Suppressor macrophage (primary cell): ENCODE measurements at places on chromosomes 1 and 21.

- DNase-seq, result peak; percentile 64
Measured at GRCh38 chr1:110476028-110476765, 25.2 kb downstream of the PROK1 start.

DNA sequence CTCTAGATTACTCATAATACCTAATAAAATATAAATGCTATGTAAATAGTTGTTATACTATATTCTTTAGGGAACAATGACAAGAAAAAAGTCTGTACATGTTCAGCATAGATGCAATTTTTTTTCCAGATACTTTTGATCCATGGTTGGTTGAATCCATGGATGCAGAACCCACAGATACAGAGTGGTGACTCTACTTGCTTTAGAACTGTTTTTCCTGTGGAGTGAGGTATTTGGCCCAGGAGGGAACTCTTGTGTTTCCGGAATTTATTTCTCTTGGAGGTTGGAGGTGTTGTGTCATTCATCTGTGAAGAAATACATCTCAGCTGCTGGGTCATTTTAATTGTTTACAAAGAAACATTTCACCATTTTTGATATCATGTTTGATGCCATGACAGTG, 28.7 kb downstream of the TMEM200B start:
- DNase-seq, result no peak

- DNase-seq, result no peak
Measured at GRCh38 chr1:236978740-236979139, 25.5 kb downstream of the MT1HL1 start.

DNA sequence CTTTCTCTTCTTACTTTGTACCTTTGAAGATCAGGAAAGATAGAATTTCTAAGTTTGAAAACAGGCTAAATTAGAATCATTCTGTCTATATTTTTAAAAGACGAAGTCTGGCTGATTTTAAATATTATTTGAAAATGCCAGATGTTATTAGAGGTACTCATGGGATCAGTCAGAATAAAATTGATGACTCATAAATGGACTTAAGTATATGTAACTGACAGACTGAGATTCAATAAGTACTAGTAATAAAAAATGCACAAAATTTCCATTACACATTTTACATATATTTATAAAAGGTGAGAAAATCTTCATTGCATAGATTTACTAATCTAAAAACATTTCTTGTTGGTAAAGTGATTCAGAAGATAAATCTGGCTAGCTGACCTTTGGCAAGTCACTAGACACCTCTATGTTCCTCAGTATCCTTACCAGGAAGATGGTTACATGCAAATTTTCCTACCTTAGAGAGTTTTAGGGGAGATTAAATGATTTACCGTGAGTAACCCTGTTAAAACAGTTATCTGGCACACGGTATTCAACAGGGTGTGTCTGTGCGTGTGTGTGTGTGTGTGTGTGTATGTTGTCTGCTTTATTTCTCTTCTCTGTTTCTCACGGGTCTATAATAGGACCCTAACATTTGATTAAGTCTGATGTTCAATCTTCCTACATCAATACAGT, 189.0 kb downstream of the RUNX1 start:
- DNase-seq, result no peak

- no peak for DNase-seq
Measured at GRCh38 chr1:26936823-26937222, 15.3 kb downstream of the NUDC start.

DNA sequence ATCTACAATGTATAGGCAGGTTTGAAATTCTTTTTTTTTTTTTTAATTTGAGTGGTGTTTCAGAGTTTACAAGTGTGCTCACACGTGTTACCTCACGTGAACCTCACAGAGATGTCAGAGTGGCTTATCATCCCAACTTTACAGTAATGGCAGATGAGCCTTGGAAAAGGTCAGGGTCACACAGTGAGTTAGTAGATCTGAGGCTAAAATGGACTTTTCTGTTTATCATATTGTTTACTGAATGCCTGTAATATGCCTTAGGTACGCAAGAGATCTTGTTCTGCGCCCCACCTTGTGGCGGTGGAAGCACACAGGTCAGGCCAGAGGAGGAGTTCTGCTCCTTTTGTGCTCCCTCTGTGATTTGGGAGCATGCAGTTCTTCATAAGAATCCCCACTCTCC, 80.0 kb downstream of the DYRK1A start:
- DNase-seq, result no peak

GRCh38 chr1:65719391-65719790, 73.3 kb upstream of the PDE4B start:
- DNase-seq, result no peak

- peak; percentile 13 for DNase-seq
Measured at GRCh38 chr1:227766015-227766634, 30.9 kb downstream of the SNAP47 start.

- no peak for DNase-seq
Measured at GRCh38 chr1:183403498-183403897, 14.7 kb downstream of the NMNAT2 start.

GRCh38 chr1:212377644-212378043, 37.0 kb downstream of the PACC1 start:
- no peak for DNase-seq

GRCh38 chr1:24051206-24051945, 60.6 kb downstream of the MYOM3 start:
- DNase-seq, result peak; percentile 35

DNA sequence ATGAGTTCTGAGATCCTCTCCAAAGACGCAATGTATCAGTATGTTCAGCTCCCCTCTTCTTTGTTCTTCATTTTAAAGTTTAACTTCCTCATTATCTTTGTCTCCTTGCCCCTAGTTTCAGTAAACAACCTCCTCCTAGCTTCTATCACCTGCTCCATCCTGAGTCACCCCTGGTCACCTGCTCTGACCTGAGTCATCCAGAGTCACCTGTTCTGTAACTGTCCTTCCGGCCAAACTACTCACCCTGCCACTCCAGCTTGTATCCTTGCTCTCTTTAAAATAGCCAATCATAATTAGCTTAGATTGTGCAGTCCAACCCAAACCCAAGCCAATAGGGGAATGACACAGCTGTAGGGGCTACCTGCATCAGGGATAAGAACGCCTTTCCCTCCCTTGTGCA, 332.0 kb downstream of the OLFM3 start:
- DNase-seq, result no peak

DNA sequence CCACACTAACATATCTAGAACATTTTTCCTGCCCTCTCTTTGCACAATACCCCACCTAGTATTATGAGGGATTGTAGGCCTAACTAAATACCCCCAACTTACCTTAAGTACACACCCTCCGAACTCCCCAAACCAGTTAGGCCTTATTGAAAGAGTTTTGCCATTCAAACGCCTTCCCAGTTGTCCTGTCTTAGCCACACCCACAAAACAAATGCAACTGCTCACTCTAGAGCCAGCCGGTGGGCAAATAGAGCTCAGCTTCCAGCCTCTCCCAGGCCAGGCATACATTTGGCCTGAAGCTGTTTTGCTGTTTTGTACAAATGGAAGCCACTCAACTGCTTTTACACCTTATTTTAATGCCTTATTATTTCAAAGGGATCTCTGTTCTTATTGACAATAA, 224.2 kb upstream of the RUNX1 start:
- no peak for DNase-seq

DNA sequence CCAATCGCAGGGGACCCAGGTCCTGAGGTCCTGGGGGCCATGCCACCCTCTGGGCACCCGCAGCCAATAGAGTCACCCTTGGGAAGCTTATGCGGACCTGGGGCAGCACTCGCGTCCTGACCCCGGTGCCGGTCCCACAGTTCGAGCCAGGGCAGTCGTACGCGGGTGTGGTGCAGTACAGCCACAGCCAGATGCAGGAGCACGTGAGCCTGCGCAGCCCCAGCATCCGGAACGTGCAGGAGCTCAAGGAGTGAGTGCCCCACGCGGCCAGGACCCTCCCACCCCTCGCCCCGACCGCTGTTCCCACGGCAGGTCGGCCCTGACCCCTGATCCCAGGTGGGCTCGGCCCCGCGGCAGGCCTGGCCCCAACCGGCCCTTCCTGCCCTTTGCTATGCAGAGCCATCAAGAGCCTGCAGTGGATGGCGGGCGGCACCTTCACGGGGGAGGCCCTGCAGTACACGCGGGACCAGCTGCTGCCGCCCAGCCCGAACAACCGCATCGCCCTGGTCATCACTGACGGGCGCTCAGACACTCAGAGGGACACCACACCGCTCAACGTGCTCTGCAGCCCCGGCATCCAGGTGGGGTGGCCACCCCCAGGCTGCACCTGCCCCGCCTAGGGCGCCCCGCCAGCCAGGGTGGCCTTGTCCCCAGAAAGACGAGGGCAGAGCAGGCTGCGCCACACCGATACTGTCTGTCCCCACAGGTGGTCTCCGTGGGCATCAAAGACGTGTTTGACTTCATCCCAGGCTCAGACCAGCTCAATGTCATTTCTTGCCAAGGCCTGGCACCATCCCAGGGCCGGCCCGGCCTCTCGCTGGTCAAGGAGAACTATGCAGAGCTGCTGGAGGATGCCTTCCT, 20.5 kb downstream of the COL6A1 start:
- no peak for DNase-seq

DNA sequence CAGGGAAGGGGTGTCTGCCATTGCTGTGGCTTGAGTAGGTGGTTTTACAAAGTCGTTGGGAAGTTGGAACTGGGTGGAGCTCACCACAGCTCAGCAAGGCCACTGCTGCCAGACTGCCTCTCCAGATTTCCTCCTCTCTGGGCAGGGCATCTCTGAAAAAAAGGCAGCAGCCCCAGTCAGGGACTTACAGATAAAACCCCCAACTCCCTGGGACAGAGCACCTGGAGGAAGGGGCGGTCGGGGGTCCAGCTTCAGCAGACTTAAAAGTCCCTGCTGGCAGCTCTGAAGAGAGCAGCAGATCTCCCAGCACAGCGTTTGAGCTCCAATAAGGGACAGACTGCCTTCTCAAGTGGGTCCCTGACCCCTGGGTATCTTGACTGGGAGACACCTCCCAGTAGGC, 124.2 kb downstream of the LHX8 start:
- no peak for DNase-seq

DNA sequence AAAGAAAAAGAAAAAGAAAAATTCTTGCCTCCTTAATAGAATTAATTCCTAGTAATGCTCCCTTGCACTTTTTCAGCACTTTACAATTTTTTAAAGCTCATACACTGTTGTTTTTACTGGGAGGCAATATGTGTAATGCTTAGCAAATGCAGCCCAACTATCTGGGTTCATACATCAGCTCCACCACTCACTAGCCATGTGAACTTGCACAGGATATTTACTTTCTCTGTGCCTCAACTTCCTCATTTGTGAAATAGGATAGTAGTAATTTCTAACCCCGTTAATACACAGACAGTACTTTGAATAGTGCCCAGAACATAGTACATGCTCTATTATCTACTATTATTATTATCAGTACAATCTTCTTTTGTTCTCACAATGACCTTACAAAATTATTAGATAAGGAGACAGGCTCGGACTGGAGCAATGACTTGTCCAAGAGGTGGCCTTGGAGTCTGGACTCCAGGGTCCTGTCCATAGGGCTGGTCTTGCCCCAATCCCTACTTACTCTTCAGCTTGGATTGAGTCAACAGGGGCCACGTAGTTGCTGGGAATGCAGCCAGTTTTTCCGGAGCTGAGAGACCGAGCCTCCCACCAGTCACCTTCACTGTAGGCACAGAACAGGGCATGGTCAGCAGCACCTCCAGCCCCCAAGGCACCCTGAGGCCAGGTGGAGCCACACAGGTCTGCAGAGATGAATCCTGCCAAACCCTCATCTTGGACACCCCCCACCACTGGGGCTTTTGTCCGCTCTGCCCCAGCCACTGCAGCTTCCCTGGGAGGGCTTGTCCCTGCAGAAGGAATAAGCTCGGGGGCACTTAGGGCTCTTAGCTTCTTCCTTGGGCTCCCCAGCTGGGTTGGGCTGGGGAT, 13.7 kb downstream of the FGR start:
- peak; percentile 57 for DNase-seq

DNA sequence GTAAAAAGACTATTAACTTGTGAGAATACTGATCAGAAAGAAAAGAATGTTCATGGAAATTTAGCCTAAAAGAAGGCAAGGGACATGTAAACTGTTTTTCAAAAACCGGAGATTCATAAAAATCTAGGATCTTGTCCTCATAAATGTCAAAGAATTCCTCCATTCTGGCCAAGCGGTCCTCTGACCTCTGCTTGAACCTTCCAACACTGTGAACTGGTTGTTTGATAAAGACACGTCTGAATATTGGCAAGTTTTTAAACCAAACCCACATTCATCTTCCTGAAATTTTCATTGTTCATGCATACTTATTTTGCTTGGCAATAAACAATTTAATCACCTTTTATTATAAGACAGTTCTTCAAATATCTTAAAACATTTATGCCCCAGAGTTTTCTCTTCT, 19.8 kb downstream of the ASPM start:
- no peak for DNase-seq
